ENCODE measurements at places on chromosomes 4 and X.

DNA sequence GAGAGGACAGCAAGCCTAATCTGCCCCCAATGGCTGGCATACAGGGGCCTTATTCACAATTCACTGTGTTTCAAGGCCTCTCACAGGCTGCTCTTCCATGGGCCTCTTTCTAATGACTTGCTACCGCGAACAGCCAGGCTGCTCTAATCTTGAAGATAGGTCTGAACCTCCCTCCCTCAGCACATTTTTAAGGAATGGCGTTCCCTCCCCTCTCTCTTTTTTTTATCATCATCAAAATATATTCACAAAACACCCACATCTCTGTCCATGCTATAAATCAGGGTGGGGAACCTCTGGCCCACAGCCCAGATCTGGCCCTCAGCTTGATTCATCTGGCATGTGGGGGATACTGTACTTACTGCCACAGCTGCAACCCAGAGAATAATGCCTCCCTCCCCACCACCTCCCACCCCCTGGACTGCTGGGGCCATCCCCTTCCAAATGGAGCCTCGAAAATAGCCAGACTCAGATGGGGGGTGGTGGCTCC, 76.2 kb upstream of the PLAC1 start:
- DNase-seq, result no peak

- DNase-seq, result peak; percentile 7
Observed at GRCh38 chrX:13271511-13271910, 48.3 kb downstream of the ATXN3L start.

- DNase-seq, result peak; percentile 7
Observed at GRCh38 chr4:122710434-122711308, 21.8 kb upstream of the BBS12 start.

DNA sequence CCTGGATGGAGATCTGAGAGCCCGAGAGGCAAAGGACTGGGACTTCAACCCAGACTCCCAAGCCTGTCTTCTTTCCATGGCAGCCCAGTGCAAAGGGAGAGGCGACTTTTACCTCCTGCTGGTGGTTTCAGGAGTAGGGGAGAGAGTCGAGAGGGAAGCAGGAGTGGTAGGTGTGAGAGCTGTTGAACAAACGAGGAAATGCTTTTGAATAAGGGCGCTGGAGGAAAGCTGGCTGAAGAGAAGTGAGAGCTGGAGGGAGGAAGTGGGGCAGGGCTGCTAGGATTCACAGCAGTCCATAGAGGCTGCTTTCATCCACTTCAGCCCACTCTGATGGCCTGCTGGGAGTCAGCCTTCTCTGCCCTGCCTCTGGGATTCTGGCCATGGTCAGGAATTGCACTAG, 81.8 kb upstream of the EFNB1 start:
- no peak for DNase-seq

GRCh38 chrX:47577424-47577823, 4.8 kb upstream of the TIMP1 start:
- no peak for DNase-seq

DNA sequence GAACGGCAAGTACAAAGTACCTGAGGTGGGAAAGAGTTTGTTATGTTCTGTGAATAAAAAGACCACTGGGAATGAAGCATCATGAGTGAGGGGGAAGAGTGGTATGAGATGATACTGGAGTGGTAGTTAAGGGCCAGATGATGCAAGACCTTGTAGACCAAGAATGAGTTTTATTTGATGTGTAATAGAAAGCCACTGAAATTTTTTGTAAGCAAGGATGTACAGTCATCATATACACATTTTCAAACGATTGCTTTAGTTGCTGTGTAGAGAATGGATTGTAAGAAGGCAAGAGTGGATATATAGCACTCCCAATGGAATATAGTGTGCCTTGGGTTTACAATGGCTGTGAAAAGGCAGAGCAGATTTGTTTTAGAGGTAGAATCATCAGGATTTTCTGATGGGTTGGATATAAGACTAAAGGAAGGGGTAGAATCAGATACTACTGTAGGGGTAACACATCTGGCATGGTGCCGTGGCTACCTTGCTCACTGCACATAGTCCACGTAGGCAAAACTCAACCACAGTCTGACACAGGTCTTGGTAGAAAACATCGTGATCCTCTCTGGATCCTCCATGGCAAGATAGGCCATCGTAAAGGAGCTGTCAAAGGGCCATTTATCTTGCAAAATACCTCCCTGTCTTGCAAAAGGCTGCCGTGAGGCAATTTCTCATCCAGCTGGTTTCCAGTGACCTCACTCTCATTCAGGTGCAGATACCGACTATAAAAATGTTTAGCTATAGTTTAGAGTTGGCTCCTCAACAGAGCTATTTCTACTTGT, 14.9 kb downstream of the TIFA start:
- no peak for DNase-seq

- DNase-seq, result peak; percentile 87
Observed at GRCh38 chr4:123477711-123478209, 81.2 kb downstream of the SPRY1 start.

- no peak for DNase-seq
Observed at GRCh38 chr4:95640311-95640710, 91.5 kb upstream of the UNC5C start.

GRCh38 chr4:106366026-106366425, 2.6 kb downstream of the GIMD1 start:
- DNase-seq, result no peak

- DNase-seq, result no peak
Observed at GRCh38 chrX:17409566-17410290, 34.7 kb downstream of the NHS start.

DNA sequence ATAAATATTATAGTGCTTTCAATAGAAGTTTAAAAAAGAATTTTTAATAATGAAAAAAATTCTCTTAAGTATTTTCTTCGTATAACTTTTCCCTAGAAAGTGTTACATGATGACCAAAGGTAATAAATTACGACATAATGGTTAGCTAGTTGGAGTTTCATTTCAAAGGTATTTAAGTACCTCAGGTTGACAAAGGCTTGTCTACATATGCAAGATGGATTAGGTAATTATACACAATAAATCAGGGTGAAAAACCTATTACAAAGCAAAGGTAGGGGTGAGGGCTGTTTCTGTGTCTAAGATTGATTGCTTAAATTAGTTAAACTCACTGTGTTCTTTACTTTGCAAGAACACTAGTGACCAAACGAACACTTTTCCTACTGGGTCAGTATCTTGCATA, 508.5 kb upstream of the FAT1 start:
- no peak for DNase-seq

GRCh38 chrX:135086197-135086854, 34.0 kb downstream of the ETDB start:
- DNase-seq, result peak; percentile 59

GRCh38 chr4:38859501-38859900, 2.9 kb upstream of the TLR6 start:
- DNase-seq, result no peak

All from CD14-positive monocyte (primary cell).